ENCODE measurements at places on chromosomes 7 and 10.

DNA sequence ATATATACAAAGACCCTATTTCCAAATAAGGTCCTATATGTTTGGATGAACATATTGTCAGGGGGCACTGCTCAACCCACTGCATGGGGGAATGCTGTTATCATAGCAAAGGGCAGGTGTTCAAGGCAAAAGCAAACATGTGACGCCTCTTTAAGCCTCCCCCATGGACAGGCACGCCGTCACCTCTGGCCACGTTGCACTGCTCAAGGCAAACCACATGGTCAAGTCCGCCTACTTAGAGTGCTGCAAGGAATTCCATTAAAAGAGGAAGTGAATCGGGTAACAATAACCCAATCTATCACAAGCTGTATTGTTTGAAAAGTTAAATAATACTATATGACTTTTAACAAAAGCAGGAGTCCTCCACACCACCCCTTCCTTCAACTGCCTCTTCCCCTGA is 8.8 kb upstream of the CALD1 start:
- DNase-seq: no peak

DNA sequence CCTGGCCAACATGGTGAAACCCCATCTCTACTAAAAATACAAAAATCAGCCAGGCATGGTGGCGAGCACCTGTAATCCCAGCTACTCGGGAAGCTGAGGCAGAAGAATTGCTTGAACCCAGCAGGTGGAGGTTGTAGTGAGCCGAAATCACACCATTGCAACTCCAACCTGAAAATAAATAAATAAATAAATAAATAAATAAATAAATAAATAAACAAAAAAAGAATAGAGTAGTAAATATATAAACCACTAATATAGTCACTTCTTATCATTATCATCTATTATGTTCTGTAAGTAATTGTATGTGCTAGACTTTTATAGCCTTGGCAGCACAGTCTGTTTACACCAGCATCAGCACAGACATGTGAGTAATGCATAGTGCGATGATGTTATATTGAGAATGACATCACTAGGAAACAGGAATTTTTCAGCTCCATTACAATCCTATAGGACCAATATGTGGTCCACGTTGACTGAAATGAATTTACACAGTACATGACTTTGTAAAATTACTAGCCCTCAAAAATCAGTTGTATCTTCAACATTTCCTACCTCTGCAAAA is 385.4 kb upstream of the ANKRD30A start:
- no peak for DNase-seq

DNA sequence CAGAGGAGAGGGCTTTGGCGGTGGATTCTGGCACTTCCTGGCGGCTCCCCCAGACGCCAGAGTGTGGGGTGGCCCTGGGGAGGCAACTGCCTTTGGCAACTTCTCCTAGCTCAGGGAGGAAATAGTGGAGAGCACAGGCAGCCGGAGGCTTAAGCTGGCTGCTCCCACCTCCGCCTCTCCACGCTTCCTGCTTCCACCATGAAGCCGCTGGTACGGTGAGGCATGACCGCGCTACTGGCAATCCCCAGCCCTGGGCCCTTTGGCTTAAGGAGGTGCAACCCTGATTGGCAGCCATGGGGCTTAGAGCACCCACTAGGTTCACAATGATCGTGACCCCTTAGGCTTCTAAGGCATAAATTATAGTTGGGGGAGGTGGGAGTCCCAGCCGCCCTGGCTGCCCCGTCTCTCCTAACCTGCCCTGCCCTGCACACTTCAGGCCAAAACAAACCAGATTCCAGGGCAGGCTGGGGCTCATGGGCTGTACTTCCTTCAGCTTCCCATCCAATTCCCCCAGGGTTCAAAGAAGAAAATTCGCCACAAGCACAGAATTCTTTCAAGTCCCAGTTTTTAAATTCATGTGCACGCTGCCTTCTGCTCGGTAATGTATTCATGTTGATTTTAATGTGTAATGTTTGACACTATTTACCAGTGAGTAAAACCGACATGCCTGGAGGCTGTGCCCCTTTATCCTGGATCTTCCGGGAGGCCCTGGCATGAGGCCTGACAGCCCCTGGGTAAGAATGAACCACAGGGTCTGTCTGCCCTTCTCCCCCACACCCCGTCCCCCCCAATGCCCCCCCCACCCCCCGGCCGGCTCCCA is 90.7 kb upstream of the LRRC4 start:
- no peak for DNase-seq

GRCh38 chr10:110008518-110009339 is 945 bp downstream of the ADD3 start:
- no peak for DNase-seq

DNA sequence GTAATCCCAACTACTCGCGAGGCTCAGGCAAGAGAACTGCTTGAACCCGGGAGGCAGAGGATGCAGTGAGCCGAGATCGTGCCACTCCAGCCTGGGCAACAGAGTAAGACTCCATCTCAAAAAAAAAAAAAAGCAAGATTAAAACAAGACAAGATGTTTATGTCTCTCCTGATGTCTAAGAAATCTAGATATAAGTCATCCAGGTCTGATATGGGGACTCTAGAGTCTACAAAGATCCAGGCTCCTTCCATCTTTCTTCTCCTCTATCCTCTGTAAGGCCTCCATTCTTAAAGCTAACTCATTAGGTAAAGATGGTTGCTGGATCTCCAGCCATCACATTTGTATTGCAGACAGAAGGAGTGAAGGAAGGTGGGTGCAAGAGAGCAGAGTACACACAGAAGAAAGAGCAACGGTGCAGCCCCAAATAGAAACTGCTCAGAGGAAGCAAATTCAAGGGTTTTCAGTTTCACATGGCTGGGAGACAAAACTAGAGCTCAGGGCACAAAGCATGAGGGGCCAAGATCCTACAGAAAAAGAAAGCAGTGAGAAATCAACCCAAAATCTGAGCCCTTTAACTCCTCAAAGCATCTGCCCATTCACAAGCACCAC is 57.6 kb downstream of the USP6NL start:
- no peak for DNase-seq

DNA sequence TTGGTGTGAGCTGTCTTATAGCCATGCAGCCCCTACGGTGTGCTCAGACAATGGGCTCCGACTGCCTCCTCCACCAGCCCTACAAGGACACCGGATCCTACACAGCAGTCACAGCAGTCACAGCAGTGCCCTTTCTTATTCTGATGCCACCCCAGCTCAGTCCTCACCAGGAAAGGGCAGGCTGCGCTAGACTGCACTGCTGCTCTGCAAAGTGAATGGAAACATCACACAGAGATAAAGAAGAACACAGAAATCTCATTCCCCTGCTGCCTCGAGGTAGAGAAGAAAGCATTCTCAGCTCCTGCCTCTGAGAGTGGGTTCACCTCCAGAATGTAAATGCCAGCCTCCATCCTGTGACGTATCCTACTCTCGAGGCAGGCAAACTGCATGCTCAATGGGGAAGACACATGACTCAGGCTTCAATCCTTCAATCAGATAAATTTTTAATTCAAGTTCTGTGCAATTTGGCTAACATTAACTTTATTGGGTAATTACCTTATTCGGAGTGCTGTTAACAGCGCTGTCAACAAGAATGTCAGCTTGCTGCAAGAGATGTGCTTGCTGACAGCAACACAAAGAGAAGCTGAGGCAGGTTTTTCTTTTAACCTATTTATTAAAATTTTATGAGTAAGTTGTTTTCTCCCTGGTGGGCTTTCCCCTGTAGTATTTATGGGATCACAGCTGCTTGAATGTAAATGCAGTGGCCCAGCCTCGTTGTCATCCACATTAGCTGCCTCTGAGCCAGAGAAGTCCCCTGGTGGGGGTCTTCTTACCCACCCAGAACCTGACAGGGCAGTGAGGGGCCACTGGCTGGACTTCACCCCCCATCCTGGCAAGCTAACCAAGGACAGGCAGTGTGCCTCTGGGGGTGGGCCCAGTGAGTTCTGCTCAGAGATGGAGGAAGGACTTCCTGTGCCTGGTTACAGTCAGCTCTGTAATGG is 241.3 kb upstream of the KMT2E start:
- no peak for DNase-seq

- DNase-seq: no peak
Observed at GRCh38 chr10:111186358-111186757, 109.5 kb downstream of the ADRA2A start.

DNA sequence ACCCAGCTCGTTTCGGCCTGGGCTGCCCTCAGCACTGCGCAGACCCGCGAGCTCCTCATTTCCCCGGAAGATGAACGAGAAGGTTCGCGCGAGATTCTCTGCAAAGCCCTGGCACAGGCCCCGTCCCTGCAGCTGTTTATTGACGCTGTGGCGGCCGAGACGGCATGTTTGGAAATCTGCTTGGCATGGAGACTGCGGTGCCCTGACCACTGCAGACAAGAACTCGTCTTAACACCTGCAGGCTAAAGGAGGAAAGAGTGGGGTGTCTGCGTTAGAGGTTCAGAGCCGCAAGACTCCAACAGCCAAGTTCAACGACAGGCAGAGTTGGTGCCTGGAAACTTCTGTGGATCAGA is 125.6 kb downstream of the DNAJB6 start:
- DNase-seq: no peak

GRCh38 chr10:131786756-131787605 is 113.8 kb upstream of the PPP2R2D start:
- peak; percentile 27 for DNase-seq

DNA sequence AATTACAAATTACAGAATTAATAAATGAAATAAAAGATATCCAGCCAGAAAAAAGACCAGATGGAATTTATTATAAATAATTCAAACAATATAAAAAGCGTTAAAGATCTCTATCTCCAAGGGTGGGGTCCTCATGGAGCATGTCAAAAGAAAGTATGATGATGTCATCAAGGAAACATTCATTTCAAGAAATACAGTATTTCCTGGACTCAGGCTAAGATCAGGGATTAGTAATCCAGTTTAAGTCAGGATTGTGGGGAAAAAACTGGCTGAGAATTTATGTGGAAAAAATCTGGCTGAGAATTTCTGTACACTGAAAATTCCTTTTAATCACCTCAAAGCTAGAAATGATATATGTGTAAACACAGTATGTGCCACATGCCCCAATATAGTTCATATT is 1075.3 kb downstream of the XPNPEP1 start:
- DNase-seq: no peak

- DNase-seq: no peak
Observed at GRCh38 chr7:123735539-123735938, 13.3 kb downstream of the WASL start.
